ENCODE measurements at places on chromosomes 2 and 18.

DNA sequence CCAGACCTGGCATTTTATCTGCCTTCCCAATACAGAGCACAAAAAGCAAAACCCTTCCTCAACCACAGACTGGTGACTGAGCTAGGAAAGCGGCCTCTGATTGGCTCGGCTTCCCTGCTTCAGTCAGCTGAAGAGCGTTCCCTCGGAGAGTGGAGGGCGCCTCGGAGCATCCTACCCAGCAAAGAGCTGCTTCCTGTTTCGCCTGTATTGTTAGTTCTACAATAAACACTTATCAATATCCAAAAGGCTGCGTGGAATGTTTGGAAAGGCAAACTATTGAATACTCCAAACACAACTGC, 125.0 kb downstream of the CACNB4 start:
- no peak for DNase-seq

- peak; percentile 81 for DNase-seq
Measured at GRCh38 chr2:177753682-177754491, 318.7 kb downstream of the PDE11A start.

- no peak for DNase-seq
Measured at GRCh38 chr2:174802459-174802858, 38.2 kb upstream of the CHRNA1 start.

GRCh38 chr18:51074605-51075004, 44.6 kb downstream of the SMAD4 start:
- DNase-seq, result no peak

- peak; percentile 11 for DNase-seq
Measured at GRCh38 chr2:102442967-102443828, 20.2 kb downstream of the IL18RAP start.

- no peak for DNase-seq
Measured at GRCh38 chr2:134021830-134022524, 231.9 kb upstream of the MGAT5 start.

DNA sequence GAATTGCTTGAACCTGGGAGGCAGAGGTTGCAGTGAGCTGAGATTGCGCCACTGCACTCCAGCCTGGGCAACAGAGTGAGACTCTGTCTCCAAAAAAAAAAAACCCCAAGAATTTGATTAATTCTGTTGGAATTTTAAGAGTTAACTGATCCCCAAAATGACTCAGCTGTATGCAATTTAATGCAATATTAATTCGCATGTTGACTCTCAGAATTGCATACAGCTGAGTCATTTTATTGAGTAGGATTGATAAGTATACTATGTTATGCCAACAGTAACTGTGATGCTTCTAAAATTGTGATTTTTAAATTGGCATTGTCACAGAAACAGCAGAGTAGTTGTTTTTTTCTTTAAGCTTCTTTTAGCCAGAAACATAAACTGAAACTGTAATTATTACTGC, 19.6 kb downstream of the MSH2 start:
- no peak for DNase-seq

DNA sequence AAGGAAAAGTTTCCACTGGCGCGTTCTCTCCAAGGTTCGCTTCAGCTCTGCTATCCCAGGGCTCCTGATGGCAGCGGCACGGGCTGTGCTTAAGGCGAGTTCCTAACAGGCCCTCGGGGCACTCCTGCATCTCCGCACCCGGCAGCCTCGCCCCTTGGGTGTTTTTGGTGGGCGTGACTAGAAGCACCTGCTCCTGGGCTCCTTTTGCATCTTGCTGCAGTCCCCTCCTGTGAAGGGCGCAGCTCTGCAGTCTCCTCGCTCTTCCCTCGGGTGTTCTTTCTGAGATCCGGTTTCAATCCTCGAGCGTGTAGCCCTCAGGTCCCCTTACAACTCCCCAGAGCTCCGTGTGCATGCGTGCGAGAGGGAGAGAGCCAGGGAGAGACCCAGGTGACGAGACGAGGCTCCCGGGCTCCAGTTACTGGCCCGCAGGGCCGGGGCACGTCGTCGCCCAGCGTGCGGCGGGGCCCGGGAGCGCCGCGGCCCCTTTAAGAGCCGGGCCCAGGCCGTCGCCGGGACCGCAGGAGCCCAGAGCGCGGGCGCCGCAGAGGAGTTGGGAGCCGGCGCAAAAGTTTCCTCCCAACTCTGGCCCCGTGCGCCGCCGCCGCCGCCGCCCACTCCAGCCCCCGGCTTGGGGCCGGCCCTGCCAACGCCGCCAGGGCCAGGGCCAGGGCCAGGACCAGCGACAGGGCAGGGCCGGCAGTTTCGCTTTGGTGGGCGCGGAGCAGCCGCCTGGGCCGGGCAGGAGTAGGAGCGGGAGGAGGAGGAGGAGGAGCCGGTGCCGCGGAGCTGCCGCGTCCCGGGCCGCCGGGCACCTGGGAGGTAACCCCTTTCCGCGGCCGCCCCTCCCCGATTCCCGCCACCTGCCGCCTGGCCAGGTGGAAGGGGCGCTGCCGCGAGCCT, at the start of gene PARD3B:
Gene PARD3B, plus strand, starts transcription at position 515 of the 900 bp plus-strand sequence. CDS start 525 bp downstream, outside the sequence.
- DNase-seq, result peak; percentile 74

DNA sequence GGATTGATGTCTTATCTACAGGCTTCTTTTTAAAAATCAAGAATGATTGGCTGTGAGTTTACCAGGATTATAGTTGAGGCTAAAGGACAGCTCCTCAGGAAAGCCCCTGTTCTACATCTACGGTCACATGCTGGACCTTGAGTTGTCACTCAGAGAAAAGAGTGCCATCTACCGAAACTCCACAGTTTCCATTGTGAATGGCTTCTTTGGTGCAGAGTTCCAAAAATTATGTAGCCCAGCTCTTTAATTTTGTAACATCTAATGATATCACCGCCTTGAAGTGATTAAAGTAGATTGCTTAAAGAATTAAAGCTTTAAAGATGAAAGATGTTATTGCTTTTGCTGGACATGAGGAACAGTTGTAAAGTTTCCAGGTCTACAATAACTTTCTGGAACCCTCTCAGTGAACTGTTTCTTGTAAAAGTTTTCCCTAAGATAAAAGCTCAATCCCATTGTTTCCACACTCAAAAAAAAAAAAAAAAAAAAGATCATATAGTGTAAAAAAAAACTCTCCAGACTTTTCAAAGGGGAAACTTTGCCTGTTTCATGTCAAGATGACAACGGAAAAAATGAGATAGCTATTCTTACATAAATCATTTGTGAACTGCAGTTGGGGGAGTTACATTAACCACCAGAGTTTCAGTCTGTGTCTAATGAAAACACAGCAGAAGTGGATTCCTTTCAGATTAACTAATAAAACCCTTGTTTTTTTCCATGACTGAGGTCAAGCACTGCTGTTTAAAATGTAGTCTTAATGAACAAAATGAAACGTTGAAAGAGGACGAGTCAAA, 4.3 kb downstream of the COL3A1 start:
- DNase-seq, result peak; percentile 78

GRCh38 chr2:28970464-28971160, 10.5 kb upstream of the TOGARAM2 start:
- no peak for DNase-seq

DNA sequence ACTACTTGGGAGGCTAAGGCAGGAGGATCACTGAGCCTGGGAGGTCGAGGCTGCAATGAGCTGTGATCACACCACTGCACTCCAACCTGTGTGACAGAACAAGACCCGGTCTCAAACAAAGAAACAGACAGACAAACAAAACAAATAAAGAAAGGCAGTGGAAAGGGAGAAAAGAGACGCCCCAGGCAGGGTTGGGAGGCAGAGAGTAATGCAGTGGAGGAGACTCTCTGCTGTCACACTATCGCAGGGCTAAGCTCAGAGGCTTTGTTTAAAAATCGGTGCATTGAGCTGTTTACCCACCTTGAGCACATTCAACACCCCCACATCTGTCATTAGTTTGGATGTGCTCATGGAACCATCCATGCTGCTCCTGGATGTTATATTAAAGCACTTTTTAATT, 84.2 kb upstream of the RMP24 start:
- DNase-seq, result no peak

DNA sequence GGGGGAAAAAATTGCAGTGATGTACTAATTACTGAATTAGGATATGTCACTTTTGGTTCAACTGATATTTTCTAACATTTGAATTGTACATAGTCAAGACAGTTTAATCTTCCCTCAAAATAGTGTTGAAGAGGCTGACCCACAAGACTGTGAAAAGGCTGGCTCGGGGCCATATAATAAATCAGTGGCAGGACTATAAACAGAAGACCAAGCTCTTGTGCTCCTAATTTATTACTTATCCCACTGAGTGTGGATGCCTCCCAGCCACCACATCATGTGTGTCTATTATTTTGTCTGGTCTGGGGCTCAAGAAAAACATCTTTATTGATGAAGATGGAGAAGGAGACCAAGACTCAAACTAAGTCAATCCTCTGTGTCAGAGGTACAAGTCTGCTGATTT, 64.4 kb downstream of the PLEKHM3 start:
- no peak for DNase-seq

DNA sequence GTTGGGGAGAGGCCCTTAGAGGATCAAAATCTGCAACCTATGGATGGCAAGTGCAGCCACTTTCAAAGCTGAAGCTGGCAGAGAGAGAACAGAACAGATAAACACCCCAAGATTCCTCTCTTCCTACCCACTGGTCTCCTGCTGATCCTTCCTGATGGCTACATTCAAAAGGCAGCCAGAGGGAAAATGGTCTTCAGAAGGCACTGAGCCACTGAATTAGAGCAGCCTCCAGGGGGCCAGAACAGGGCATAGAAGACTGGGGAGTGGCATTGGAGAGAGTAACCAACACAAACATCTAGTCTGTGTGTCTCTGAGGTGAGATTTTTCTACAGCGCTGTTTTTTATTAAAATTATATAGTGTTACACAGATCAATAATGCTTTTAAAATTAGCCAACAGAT, 432.6 kb downstream of the PARD3B start:
- DNase-seq, result no peak

DNA sequence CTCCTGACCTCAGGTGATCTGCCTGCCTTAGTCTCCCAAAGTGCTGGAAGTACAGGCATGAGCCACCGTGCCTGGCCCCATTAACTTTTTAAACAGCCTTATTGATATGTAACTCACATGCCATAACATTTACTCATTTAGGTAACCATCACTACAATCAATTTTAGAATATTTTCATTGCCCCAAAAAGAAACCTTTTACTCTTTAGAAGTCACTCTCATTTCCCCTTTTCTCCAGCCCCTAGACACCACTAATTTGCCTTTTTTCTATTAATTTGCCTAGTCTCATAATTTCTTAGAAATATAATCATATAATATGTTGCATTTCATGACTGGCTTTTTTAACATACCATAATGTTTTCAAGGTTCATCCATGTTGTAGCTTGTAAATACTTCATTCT, 57.2 kb upstream of the TACR1 start:
- no peak for DNase-seq

DNA sequence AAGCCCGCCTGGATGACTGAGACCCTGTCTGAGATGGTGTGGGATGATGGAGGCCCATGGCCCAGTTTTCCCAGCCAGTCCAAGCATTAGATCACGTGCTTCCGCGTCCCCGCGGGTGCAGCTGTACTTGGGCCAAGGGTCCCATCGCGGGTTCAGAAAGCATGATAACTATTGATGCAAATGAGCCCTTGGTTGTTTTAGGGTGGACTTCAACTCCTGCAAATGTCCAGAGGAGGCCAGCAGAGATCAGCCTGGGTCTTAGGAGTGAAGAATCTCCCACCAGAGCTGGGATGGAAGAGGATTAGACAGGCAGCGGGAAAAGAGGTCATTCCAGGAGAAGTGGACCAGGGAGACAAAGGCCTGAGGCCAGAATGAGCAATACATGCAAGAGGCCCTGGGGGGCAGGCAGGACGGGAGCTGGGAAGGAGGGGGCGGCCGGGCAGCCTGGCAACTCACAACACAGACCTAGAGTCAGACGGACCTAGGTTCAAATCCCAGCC, 89.9 kb upstream of the TMEM247 start:
- no peak for DNase-seq

GRCh38 chr2:215542690-215543089, 106.8 kb upstream of the FN1 start:
- no peak for DNase-seq
